ENCODE measurements at places on chromosomes 7 and 10.

DNA sequence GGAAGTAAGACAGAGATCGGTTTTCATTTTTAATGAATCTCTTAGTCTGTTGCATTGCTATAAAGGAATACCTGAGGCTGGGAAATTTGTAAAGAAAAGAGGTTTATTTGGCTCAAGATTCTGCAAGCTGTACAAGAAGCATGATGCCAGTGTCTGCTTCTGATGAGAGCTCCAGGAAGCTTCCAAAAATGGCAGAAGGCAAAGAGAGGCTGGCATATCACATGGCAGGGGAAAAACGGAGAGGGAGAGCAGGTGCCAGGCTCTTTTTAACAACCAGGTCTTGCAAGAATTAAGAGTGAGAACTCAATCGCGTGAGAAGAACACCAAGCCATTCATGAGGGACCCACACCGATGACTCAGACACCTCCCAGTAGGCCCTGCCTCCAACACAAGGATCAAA, 125.0 kb upstream of the THSD7A start:
- DNase-seq: no peak

- no peak for DNase-seq
Measured at GRCh38 chr7:110522761-110523200, 568.1 kb upstream of the LRRN3 start.

- DNase-seq: no peak
Measured at GRCh38 chr10:3014968-3015367, 52.4 kb upstream of the PFKP start.

GRCh38 chr10:72792288-72792687, 100.3 kb downstream of the MCU start:
- DNase-seq: no peak

DNA sequence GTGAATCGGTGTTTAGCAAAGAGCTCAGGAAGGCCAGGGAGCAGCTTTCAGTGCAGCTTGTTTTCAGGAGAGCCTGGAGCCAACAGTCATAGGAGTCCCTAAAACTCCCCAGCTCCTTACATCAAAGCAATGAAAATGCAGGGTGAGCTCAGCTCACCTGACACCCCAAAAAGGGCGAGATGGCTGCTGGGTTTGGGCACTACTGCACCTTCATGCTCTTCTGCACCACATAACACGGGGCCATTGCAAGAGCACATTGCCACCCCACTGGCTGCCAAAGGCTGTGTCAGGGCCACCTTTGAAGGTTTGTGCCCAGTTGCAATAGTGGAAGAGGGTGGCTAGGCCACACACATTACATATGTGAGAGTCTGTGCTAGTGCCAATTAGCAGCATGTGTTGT, 25.0 kb upstream of the FRMD4A start:
- no peak for DNase-seq

- peak; percentile 1 for DNase-seq
Measured at GRCh38 chr10:71085689-71086438, 126.5 kb upstream of the UNC5B start.

DNA sequence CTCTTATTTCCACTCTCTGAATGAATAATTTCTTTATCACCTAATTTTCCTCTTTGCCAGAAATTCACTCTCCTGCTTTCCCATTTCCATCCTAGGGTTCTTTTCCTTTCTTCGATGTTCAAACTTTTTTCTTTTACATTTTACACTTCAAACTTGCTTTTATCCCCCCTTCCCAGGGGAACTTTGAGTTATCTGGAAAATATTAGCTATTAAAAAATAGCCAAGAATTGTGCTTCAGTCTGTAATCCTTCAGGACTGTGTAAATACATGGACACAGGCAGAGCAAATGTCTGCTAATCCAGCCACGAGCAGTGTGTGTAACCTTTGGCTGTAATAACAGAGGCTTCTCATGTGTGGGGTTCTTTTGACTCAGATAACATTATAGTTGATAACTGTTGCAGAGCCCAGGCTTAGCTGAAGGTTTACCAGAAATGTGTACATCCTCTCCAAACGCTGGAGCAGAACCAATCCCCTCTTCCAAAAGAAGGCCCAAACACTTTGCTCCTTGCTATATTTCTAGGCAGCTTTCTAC, 4.6 kb downstream of the ASB4 start:
- DNase-seq: no peak

DNA sequence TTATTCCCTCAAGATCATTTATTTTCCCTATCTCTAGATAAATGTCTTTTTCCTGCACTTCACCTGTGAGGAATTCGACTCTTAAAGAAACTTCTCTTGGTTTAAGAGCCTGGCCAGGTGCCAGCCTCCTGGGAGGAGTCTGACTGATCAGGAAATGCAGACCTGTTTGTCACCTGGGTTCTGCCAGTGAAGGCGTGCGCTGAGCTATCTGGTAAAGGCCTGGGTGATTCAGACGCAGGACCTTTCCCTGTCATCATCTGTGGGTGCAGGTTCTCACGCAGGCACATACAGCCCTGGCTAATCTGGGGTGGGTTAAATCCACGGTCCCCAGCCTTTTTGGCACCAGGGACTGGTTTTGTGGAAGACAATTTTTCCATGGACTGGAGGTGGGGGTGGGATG, 65.3 kb upstream of the AQP1 start:
- no peak for DNase-seq

DNA sequence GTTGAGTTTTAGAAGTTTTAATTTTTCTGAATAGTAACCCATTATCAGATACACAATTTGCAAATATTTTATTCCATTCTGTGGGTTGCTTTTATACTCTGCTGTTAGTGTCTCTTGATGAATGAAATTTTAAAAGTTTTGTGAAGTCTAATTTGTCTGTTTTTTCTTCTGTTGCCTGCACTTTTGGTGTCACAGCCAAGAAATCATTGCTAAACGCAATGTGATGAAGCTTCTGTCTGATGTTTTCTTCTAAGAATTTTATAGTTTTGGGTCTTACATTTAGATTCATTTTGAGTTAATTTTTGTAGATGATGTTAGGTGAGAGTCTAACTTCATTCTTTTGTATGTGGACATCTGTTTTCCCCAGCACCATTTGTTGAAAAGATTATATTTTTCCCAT, 330.0 kb upstream of the FOXK1 start:
- DNase-seq: no peak

DNA sequence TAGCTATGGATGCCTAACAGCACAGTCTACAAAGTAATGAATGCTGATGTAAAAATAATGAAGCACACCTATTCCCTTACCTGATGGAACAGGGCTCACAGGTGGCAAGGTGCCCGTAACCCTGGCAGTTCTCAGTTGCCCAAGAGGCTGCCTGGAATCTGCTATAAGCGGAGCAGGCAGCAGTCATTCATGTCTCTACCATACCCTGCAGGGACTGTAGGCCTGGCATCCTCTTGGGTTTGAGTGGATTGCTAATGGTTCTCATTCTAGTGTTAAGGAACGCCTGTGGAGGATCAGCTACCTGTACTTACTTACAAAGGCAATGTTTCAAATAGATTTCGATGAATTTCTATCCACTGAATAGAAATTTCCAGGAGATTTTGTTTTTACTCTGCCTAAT, 38.4 kb downstream of the BAIAP2L1 start:
- no peak for DNase-seq

- DNase-seq: no peak
Measured at GRCh38 chr7:112105584-112106530, 100.3 kb downstream of the DOCK4 start.

DNA sequence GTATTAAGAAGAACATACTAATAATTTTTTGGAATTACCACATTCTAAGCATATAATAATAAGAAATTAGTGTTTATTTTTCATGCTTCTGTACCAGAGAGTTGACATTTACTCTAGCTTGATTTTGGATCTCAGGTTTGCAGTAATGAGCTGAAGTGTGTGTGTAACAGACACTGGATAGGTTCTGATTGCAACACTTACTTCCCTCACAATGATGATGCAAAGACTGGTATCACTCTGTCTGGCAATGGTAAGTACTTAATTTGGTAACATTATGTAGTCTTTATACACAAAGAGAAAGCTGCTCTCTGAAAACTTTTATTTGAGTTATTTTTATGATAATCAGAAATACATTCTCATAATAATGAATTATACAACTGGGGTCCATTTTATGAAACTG, 54.1 kb downstream of the SRI start:
- no peak for DNase-seq

DNA sequence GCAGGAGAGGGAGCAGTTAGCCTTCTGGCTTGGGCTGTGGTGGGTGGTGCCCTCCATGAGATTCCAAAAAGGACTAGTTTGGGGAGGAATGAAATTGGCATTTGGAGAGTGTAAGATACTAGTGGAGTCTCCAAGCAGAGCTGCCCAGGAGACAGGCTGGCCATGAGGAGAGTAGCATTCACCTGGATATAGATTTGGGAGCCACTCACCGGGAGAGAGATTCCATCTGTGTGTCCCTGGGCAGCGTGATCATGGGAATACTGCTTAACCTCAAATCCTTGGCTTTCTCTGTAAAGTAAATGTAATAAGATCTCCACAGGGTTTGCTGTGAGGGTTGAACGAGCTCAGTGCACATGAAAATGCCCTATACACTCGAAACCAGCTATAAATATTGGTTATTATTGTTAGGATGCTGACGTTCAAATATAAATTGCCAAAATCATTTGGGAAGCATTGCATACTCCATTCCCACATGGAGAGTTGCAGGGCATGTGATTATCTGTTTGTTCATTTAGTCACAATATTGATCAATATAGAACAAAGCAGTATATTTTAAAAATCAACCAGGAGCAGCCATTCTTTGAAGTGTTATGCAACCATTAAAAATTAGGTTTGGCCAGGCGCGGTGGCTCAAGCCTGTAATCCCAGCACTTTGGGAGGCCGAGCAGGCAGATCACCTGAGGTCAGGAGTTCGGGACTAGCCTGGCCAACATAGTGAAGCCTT, 143.7 kb downstream of the CUX1 start:
- DNase-seq: no peak

DNA sequence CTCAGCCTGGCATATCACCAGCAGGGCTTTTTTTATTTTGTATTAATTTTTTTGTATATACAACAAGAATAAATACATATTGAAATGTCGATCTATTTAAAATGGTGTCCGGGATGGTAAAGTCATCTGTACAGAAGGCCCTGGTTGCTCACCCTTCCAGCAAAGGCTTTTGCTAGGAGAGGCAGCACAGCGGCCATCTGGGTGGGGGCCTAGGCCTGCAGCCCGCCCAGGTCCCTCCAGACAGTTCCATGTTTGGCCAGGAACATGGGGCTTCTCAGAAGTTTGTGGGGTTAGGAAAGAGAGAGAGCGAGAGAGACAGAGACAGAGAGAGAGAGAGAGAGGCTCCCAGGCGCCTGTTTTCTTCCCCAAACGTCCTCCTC, 152.6 kb upstream of the LYZL2 start:
- no peak for DNase-seq

GRCh38 chr7:90192876-90193750, 18.4 kb upstream of the STEAP2 start:
- DNase-seq: no peak

DNA sequence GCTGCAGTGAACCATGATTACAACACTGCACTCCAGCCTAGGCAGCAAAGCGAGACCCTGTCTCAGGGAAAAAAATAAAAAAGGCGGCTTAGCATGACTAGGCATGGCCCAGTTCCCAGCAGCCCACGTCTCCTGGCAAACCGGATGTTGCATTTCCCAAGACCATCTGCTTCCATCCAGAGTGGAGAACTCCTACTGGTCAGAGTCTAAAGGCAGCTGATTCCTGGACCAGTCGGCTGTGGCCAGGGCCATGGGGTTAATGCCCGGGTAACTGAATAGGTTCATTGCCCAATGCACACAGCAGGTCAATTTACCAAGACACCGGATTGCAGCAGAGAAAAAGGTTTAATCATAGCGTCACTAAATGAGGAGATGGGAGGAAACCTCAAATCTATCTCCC, 133.1 kb downstream of the MYL10 start:
- DNase-seq: no peak

DNA sequence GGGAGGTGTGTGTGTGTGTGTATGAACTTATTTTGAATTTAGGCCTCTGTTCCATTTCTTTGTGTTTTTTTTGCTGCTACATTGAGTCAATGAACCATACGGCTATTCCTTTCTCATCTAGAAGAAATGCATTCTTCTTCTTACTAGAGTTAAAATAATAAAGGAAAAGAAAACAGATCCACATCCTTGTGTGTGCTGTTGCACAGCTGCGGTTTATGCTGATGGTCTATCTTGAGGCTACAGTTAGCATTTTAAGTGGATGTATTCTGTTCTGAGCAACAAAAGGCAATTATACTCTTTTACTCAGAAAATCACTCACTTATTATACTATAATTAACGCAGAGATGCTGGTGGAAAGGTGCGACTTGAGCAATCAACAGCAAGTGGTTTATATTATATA, 615.0 kb upstream of the MBL2 start:
- no peak for DNase-seq

DNA sequence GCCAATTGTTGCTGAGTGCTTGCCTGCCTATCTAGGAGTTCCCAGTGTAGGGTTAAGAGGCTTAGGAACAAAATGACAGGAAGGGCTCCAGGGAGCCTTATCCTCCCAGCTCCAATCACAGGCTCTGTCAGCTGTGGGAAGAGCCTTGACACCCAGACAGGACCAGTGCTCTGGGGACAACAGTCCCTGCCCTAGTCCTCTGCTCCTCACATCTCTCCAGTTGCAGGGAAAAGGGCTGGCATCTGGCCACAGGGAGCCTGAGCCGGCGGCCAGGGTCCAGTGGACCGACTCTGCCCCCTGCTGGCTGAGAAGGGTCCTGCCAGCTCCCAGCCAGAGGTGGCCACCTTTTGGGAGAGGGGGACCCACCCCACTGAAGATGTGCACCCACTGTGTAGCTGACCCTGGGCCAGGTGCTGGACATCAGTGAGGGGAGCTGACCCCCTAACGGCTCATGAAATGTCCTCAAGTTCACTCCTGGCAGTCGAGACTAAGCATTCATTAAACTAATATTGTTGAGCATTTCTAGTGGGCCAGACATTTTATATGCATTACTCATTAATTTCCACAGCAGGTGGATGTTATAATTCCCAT, 17.6 kb downstream of the DNAJB12 start:
- DNase-seq: peak; percentile 74

DNA sequence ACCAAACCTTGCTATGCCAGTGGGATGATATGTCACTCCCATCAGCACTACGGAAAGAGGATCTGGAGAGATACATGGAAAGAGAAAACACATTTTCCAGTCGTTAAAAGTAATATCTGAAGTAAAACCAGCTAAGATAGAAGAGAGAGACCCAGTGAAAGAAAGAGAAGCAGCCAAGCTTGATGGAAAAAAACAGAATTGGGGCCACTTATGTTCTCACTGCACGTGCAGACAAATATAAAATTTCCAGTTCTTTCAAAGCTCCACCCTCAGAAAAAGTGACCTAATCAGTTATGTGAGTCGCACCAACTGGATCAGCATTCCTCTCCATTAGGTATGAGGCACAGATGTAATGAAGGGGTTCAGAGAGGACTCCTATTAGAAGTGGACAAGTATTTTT, 266.1 kb downstream of the MTERF1 start:
- DNase-seq: no peak

- no peak for DNase-seq
Measured at GRCh38 chr7:106068986-106069385, 43.1 kb downstream of the SYPL1 start.

DNA sequence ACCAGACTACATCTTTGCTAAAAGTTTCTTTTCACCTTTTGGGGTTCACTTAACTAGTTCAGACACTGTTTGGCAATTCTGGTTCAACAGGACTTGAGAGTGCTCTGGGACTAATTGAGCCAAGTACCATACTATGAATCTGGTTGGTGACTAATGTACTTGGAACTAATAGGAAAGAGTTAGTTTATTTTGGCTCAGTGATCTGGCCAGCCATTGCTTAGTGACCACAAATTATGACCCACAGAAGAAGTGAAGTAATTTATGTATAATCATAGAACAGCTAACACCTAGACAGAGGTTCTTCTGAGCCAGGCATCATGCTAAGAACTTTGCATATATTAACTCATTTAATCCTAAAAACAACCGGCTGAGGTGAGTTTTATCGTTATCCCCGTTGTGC, 126.5 kb upstream of the JCAD start:
- DNase-seq: no peak
